ENCODE measurements at places on chromosomes 11 and 22.

GRCh38 chr11:65744026-65744698 lies 23.6 kb upstream of the RNASEH2C start:
- H3K36me3 ChIP-seq: no peaks in the 10 kb centered on the region
- peak; percentile 28 for DNase-seq
- no peak overlapping the region for H3K27ac ChIP-seq
- H3K4me3 ChIP-seq: no peak overlapping the region
- peaks cover 9% of the 10 kb centered on the region for H3K27me3 ChIP-seq

GRCh38 chr22:18078329-18079041 lies 695 bp downstream of the PEX26 start:
- H3K4me1 ChIP-seq: peaks cover 21% of the 10 kb centered on the region
- peak overlapping the region; percentile 56 for H3K27ac ChIP-seq
- peak overlapping the region; percentile 90 for H3K4me3 ChIP-seq
- peak; percentile 26 for DNase-seq
- peaks cover 7% of the 10 kb centered on the region for H3K36me3 ChIP-seq

DNA sequence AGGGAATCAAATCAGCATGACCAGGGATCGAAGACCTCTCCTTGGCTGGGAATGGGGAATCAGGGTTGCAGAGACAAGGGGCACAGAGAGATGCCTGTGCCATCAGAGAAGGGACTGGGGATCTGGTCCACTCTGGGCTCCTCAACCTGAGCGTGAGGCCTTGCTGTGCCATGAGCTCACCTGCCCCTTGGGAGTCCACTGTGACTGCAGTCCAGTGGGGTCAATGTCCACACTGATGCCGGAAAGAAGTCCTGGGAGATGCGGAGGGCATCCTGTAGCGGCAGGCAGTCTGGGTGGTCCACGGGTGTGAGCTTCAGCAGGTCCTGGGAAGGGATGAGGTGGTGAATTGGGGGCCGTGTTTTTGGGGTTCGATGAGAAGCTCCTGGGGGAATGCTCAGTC lies 7.3 kb upstream of the RGL4 start:
- H3K27ac ChIP-seq: no peak overlapping the region
- peaks cover 6% of the 10 kb centered on the region for H3K36me3 ChIP-seq
- DNase-seq: no peak
- no peaks in the 10 kb centered on the region for H3K4me1 ChIP-seq
- no peak overlapping the region for H3K4me3 ChIP-seq
- no peaks in the 10 kb centered on the region for H3K27me3 ChIP-seq

- H3K36me3 ChIP-seq: no peaks in the 10 kb centered on the region
- no peak overlapping the region for H3K27ac ChIP-seq
- H3K4me3 ChIP-seq: no peak overlapping the region
- DNase-seq: no peak
These were observed 17.7 kb downstream of the ELF5 start for GRCh38 chr11:34495724-34496377.

DNA sequence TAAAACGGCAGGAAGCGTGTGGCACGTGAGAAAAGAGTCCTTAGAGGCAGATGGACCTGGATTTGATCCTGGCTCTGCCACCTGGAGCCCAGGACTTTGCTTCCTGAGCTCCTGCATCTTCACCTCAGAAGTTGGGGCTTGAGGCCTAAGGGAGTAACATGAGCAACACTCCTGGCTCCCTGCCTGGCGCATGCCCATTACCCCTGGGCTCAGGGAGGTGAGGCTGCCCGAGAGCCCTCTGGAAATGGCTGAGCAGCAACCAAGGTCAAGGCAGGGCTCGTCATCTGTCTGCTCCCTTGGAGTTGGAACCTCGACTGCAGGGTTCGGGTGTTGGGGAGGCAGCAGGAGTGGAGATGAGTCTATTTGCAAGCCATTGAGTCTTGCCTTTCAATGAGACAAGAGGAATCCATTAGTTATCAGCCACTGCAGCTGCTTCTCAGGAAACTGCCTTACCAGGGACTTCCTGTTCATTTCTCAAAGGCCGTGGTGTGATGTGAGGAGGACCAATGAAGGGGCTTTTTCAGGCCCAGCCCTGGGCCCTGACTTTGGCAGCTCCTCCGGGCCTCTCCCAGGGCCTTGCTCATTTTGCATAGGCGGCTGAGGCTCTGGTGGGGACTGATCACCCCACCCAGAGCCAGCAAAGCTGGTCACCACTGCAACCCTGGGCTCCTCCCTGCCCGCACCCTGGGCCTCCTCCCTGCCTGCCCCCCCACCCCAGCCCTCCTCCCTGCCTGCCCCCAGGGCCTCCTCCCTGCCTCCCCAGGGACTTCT lies 6.4 kb downstream of the FADS2 start:
- peak; percentile 88 for DNase-seq
- H3K27ac ChIP-seq: peak overlapping the region; percentile 98
- H3K27me3 ChIP-seq: no peaks in the 10 kb centered on the region
- no peak overlapping the region for H3K4me3 ChIP-seq

DNA sequence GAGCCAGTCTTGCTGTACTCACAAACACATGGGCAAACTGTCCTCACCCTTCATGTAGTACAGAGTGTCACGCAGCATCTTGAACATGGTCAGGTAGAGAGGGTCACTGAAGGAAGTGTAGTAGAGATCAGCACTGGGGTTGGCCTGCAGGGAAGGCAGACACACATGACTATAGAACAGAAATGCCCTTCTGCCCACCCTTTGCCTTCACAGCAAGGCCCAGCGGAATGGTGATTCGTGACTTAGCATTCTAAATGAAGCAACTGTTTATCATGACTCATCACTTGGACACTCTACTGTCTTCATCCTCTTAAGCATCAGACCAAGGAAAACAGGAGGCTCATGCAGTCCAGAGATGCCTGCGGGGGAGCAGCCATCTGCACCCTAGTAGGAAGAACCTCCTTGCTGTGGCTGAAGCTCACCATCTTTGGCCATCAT lies 33.4 kb downstream of the SERPIND1 start:
- DNase-seq: no peak
- peaks cover 2% of the 10 kb centered on the region for H3K36me3 ChIP-seq
- H3K27ac ChIP-seq: no peak overlapping the region
